ENCODE measurements at places on chromosomes 1 and 21.

DNA sequence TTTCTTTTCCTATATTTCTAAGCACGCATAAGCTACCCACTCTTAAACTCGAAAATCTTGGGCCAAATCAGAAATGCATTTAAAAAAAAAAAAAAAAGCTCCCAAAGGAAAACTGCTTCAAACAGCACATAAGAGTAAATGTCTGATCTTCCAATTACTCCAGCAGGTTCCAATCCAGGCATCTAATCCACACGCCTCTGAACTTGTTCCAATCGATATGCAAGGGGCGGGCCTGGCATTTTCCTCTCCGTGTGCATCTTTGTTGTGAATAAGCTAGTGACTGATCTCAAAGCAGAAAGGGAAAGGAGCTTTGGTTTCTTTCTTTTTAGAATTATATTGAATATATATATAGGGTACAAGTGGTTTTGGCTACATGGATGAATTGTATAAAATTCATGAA is 365.5 kb downstream of the PRDM2 start:
- DNase-seq, result no peak

GRCh38 chr1:80926531-80926930 is 874.2 kb upstream of the ADGRL2 start:
- peak; percentile 5 for DNase-seq

DNA sequence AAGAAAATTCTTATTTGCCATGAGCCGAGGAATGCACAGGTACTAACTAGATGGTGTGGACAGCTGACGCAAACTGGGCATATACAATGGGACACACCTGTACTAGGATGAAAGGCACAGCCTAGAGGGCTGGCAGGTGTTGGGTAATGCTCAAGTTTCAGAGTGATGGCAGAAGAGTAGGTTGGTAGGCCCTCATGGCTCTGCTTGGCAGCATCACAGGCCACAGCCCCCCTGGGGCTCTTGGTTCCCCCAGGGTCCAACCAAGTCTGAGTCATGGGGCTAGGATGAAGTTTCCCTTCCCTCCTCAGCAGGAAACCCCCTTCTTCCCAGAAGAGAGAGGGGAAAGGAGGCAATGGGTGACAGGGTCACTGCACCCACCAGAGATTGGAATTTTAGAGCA is 35.2 kb downstream of the SPEN start:
- DNase-seq, result no peak

- DNase-seq, result no peak
Observed at GRCh38 chr21:45804809-45805313, 161.3 kb downstream of the PCBP3 start.

DNA sequence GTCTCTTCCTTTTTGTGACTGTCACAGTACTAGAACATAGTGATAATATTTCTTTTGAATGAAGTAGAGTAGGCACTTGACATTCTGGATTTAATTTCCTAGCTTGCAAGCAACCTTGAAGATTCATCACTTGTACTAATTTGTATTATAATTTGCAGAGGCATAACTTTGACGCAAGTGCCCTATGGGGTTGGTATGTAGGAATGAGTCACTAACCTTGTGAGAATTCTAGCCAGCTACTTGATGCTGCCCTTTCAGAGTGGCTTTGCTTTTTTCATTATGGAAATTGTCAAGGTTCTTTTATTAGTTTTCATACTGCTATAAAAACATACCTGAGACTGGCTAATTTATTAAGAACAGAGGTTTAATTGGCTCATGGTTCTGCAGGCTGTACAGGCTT is 13.7 kb upstream of the DPH5 start:
- peak; percentile 43 for DNase-seq

DNA sequence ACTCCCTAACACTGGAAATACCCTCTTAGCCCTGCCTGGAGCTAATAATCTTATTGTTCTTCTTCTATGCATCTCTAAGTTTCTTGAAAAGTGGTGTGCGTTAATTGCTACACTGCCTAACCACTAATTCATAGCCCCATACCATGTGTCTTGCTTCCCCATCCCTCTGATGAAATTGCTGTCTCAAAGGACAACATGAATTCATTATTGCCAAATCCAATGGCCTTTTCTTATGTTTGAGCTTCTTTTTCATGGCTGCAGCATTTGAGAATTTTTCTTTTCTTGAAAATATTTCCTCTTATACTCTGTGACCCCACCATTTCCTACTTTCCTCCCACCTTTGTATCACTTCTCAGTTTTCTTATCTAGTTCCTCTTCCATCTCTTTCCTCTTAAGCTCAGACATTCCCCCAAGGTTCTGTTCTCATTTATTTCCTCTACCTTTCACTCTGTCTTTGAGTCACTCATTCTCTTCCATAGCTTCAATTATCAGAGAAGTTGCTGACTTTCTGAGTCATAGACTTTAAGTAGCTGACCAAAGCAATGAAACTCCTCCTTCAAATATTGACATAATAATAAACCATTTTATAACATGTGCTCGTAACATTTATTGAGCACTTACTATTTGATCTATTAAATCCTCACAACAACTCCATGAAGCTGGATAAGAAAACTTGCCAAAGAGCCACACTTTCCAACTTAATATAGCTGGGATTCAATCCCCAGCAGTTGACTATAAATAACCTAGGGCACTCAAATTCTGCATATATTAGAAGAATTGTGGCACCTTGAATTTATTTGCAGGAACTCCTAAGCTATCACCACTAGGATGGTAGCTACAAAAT is 35.5 kb upstream of the ATP6V1G3 start:
- DNase-seq, result peak; percentile 24
